CD4-positive, alpha-beta memory T cell (primary cell): ENCODE measurements at places on chromosomes 2 and 18.

- H3K36me3 ChIP-seq = no peaks in the 10 kb centered on the region
- DNase-seq = no peak
- H3K4me1 ChIP-seq = no peaks in the 10 kb centered on the region
- no peaks in the 10 kb centered on the region for H3K27me3 ChIP-seq
These were observed 553.7 kb downstream of the SLC4A3 start for GRCh38 chr2:220181165-220181564.

- H3K27ac ChIP-seq = no peak overlapping the region
- no peak for DNase-seq
- no peak overlapping the region for H3K4me3 ChIP-seq
These were observed 102.2 kb downstream of the TEX51 start for GRCh38 chr2:127000937-127001336.

- no peak overlapping the region for H3K27ac ChIP-seq
- no peak for DNase-seq
- H3K4me3 ChIP-seq = no peak overlapping the region
- no peaks in the 10 kb centered on the region for H3K4me1 ChIP-seq
These were observed 74.8 kb upstream of the RIOK3 start for GRCh38 chr18:23378302-23378686.

- no peak overlapping the region for H3K27ac ChIP-seq
- H3K4me3 ChIP-seq = no peak overlapping the region
- no peaks in the 10 kb centered on the region for H3K4me1 ChIP-seq
- DNase-seq = no peak
These were observed 7.7 kb downstream of the SERPINB2 start for GRCh38 chr18:63895190-63895589.

- DNase-seq = no peak
- H3K27me3 ChIP-seq = no peaks in the 10 kb centered on the region
- H3K4me1 ChIP-seq = no peaks in the 10 kb centered on the region
- no peak overlapping the region for H3K27ac ChIP-seq
These were observed 304.9 kb downstream of the DSEL start for GRCh38 chr18:67211646-67212045.

- H3K27me3 ChIP-seq = no peaks in the 10 kb centered on the region
- H3K4me3 ChIP-seq = no peak overlapping the region
- no peaks in the 10 kb centered on the region for H3K36me3 ChIP-seq
These were observed 239.1 kb downstream of the CPS1 start for GRCh38 chr2:210795506-210795905.

- H3K27me3 ChIP-seq = no peaks in the 10 kb centered on the region
- DNase-seq = no peak
These were observed 232.1 kb downstream of the PRKCE start for GRCh38 chr2:45883603-45884000.

GRCh38 chr2:179951680-179952079 lies 55.4 kb downstream of the CWC22 start:
- H3K27ac ChIP-seq = no peak overlapping the region
- no peaks in the 10 kb centered on the region for H3K27me3 ChIP-seq

GRCh38 chr2:69095305-69095704 lies 82.3 kb downstream of the ANTXR1 start:
- no peaks in the 10 kb centered on the region for H3K4me1 ChIP-seq
- H3K27ac ChIP-seq = no peak overlapping the region
- no peak for DNase-seq
- no peak overlapping the region for H3K4me3 ChIP-seq

DNA sequence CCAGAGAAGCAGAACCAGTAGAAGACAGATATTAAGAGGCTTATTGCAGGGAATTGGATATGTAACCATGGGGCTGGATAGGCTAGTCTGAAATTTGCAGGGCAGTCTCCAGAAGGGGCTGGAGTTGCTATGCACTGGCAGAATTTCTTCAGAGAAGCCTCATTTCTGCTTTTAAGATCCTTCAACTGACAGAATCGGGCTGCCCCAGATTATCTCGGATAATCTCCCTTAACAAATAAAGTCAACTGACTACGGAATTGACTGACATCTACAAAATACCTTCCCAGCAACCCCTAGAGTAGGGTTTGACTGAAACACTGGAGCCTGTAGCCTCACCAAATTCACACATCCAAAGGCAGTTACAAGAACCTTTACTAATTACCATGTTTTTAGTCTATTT lies 136.4 kb downstream of the SOCS6 start:
- H3K27ac ChIP-seq = no peak overlapping the region
- H3K36me3 ChIP-seq = no peaks in the 10 kb centered on the region
- DNase-seq = no peak
- H3K27me3 ChIP-seq = no peaks in the 10 kb centered on the region

DNA sequence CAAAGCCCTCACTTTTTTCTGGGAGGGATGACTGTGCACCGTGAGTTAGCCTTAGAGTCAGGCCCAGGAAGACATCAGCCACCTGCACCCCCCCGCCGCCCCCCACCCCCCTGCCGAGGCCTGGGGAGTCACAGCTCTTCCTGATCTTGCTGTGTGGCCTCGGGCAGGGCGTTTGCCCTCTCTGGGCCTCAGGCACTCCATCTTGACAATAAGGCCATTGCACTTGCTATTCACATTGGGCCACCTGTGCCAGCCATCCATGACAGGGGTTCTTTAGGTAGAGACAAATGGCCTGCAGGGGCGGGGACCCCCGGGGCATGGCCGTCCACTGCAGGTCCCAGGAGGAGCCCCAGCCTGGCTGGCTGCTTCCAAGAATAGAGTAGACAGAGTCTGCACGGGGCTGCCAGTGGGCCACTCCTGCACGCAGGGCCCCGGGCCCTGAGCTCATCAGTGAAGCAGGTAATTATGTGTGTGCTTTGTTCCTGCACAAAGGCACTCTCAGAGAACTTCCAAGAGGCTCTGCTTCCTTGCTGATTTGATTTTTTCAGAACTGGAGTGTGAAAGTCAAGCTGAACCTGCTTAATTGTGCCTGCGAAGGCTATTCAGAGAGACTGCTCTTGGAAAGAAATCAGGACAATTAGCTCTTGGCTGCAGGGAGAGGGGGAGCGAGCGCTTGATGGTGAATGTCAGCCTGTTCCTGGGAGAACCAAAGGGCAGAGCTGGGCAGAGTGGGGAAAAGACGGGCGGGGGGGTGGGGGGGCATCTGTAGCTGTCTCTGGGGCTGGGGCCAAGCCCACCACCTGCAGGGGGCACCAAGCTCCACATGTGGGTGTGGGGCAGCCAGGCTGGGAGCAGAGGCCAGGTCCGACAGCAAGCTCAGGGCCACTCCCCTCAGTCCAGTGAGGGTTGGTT lies 40.3 kb downstream of the RRM2 start:
- H3K36me3 ChIP-seq = no peaks in the 10 kb centered on the region
- peaks cover 7% of the 10 kb centered on the region for H3K4me1 ChIP-seq
- DNase-seq = no peak

DNA sequence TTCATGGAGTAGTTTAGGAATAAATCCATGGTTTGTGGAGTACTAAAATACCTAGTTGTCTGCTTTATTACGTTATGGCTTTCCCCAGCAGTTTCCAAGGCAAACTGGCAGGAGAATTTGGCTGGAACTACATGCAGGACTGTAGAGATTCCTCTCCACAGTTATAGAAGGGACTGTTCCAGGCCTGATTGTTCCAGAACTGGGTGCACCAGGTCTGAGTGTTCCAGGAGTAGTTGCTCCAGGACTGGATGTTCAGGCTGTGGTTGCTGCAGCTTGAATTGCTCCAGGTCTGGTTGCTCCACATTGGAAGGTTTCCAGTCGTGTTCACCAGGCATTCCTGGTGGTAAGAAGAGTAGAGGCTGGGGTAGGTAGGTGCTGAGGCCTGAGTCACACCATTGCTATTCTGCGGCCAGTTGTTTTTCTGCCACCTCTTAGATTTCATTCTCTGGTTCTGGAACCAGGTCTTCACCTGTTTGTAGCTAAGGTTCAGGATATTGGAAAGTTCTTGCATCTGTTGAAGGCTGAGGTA lies 28.1 kb downstream of the SGPP2 start:
- no peak overlapping the region for H3K4me3 ChIP-seq
- no peaks in the 10 kb centered on the region for H3K27me3 ChIP-seq
- H3K4me1 ChIP-seq = no peaks in the 10 kb centered on the region
- no peaks in the 10 kb centered on the region for H3K36me3 ChIP-seq
- no peak for DNase-seq

GRCh38 chr2:31580321-31581117 lies at the start of gene SRD5A2:
Gene SRD5A2, minus strand, starts transcription at chr2:31580938. Its CDS starts 38 bp downstream, at chr2:31580900.
- H3K27me3 ChIP-seq = no peaks in the 10 kb centered on the region
- H3K27ac ChIP-seq = no peak within 1 kb of the TSS
- no peaks in the 10 kb centered on the region for H3K4me1 ChIP-seq

DNA sequence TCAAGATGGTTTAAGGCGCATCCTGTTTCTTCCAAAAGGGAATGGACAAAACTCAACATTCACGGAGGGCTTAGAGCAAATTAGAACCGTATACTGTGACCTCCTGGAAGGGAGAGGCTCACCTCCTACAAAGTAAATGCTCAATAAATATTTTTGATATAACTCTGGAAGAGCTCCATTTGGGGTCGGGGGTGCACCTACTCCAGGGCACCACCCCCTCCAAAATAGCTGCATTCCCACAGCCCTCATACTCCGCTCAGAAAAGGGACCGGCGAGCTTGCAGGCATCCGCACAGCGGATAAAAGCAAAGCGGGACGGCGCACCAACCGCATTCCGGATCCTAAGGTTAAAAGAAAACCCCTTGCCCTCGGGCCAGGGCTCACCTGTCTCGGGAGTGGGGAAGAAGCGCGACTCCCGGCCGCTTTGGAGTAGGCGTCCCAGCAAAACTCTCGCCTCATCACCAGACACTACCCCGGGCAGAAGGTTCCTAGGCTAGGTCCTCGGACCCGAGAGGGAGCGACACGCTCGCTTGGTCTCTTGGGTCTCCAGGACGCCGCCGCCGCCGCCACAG lies 378 bp downstream of the WDPCP start:
- peaks cover 6% of the 10 kb centered on the region for H3K36me3 ChIP-seq
- DNase-seq = no peak
- H3K4me3 ChIP-seq = peak overlapping the region; percentile 96
- H3K4me1 ChIP-seq = peaks cover 32% of the 10 kb centered on the region
- no peaks in the 10 kb centered on the region for H3K27me3 ChIP-seq

DNA sequence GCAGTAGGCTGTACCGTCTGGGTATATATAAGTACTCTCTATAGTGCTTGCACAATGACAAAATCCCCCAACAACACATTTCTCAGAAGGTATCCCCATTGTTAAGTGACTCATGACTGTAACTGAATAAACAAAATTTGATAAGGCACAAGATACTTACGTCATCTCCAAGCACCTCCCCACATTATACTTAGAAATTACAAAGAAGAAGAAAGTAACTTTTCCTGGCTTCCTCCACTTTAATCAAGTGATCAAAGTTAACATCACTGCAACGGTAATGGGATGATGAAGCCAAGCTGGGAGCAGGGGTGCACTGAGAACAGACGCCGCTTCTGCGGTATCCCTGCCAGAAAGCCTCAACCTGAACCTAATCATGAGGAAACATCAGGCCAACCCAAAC lies 9.7 kb downstream of the TNS1 start:
- no peaks in the 10 kb centered on the region for H3K4me1 ChIP-seq
- H3K27ac ChIP-seq = no peak overlapping the region
- H3K36me3 ChIP-seq = no peaks in the 10 kb centered on the region
- DNase-seq = no peak
- no peaks in the 10 kb centered on the region for H3K27me3 ChIP-seq

DNA sequence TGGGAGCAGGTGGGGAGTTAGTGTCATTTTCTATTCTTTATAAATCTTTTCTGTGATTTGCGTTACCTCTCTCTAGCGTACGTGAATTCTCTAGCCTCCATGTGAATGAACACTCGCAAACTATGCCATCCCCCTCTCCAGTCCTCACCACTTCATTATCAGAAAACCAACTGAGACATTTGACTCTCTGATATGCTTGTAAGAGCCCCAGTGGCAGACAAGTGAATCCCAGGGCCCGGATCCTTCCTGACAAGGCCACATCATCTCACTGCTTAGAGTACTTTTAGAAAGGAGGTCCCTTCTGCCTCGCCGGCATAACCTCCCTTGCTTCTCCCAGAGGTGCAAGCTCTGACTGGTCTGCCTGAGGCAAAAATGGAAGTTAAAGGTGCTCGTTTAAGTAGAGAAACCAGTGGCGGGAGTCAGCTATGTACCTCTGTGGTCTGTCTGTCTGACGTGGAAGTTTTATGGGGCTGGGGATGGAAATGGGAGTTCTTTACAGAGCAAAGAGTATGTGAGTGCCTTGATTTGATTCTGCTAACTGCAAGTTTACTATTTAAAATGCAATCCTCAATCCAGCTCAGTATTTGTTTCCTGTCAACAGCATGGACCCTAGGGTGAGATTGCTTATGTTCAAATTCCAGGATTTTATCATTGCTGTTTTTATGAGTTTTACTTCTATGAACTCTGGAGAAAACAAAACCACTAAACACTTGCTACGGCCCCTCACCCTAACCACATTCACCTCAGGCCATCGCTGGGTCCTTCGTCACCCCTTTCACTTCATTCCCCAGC lies 114.9 kb upstream of the MSTN start:
- no peak overlapping the region for H3K4me3 ChIP-seq
- no peak for DNase-seq
- H3K27ac ChIP-seq = no peak overlapping the region
- no peaks in the 10 kb centered on the region for H3K4me1 ChIP-seq
- H3K36me3 ChIP-seq = no peaks in the 10 kb centered on the region

DNA sequence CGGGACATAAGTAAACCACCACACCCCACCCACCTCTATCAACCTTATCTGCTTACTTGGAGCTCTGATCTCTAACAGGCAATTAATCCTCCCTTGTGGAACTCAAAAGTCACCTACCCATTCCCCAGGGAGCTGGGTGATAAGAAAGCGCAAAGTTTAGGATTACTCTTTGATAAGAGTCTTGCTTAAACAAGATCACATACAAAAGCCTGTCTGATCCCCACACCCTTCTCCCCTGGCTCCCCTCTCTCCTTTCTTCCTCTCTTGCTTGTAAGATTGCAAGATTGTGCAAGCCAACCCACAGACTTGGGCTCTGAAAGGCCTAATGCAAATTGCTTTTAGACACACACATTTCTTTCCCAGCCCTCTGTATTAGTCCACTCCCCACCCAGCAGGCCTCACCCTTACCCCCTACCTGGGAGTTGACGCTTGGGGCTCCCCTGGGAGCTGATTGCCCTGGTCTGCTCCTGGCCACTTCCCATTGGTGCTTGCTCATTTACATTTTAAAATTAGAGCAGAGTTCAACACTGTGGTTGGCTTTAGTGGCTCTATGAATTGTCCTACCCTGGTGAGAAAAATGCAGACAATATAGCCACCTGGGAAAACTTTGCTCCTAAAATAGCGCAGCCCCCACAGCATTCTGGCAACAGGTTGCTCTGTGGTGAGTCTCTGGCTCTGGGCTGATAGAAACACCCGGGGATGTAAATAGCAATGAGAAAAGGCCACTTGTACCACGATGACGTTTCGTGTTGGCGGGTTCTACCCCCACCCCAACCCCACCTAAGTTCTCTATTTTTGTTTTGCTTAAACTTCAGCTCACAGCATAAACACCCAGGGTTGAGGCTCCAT lies 92.8 kb upstream of the MSH2 start:
- H3K27me3 ChIP-seq = no peaks in the 10 kb centered on the region
- no peaks in the 10 kb centered on the region for H3K4me1 ChIP-seq
- no peak overlapping the region for H3K4me3 ChIP-seq
- no peaks in the 10 kb centered on the region for H3K36me3 ChIP-seq
- H3K27ac ChIP-seq = no peak overlapping the region
- no peak for DNase-seq

GRCh38 chr2:85994421-85994777 lies 105.6 kb upstream of the ST3GAL5 start:
- no peaks in the 10 kb centered on the region for H3K27me3 ChIP-seq
- peaks cover 49% of the 10 kb centered on the region for H3K4me1 ChIP-seq
- no peaks in the 10 kb centered on the region for H3K36me3 ChIP-seq
- H3K4me3 ChIP-seq = no peak overlapping the region

GRCh38 chr2:231134910-231135655 lies 10.2 kb upstream of the HTR2B start:
- H3K4me1 ChIP-seq = no peaks in the 10 kb centered on the region
- H3K4me3 ChIP-seq = no peak overlapping the region
- H3K27ac ChIP-seq = no peak overlapping the region
- H3K27me3 ChIP-seq = no peaks in the 10 kb centered on the region

GRCh38 chr2:36404754-36405153 lies 49.2 kb downstream of the CRIM1 start:
- H3K4me1 ChIP-seq = no peaks in the 10 kb centered on the region
- H3K27me3 ChIP-seq = no peaks in the 10 kb centered on the region
- DNase-seq = no peak
